Pancreas (tissue), 10 donors: ENCODE measurements at places on chromosomes 6 and 20. TPM values are rescaled to one million over a fixed set of nuclear protein-coding genes. Genes with fewer than 3 reads are reported as not detected.

The RBL1 gene
- total RNA-seq, result 2.5 TPM

- H3K4me3 ChIP-seq, result no peak overlapping the region
- H3K36me3 ChIP-seq, result no peaks in the 10 kb centered on the region
- H3K27me3 ChIP-seq, result no peaks in the 10 kb centered on the region
- no peak for DNase-seq
Observed at GRCh38 chr6:44192428-44193041, 24.2 kb upstream of the MYMX start.

- H3K4me3 ChIP-seq, result no peak overlapping the region
- H3K27me3 ChIP-seq, result no peaks in the 10 kb centered on the region
- H3K4me1 ChIP-seq, result peaks cover 9% of the 10 kb centered on the region
Observed at GRCh38 chr6:46102123-46102522, 27.7 kb upstream of the ENPP4 start.

- no peaks in the 10 kb centered on the region for H3K36me3 ChIP-seq
- no peaks in the 10 kb centered on the region for H3K4me1 ChIP-seq
- H3K27me3 ChIP-seq, result no peaks in the 10 kb centered on the region
- no peak for DNase-seq
- H3K27ac ChIP-seq, result no peak overlapping the region
- no peak overlapping the region for H3K4me3 ChIP-seq
Observed at GRCh38 chr20:1144401-1145172, 26.2 kb downstream of the PSMF1 start.

The BPI gene
- not detected for total RNA-seq
